CD14-positive monocyte (primary cell): ENCODE measurements at places on chromosomes 1 and 21.

- no peak for DNase-seq
Observed at GRCh38 chr1:12135612-12136011, 31.2 kb upstream of the TNFRSF1B start.

DNA sequence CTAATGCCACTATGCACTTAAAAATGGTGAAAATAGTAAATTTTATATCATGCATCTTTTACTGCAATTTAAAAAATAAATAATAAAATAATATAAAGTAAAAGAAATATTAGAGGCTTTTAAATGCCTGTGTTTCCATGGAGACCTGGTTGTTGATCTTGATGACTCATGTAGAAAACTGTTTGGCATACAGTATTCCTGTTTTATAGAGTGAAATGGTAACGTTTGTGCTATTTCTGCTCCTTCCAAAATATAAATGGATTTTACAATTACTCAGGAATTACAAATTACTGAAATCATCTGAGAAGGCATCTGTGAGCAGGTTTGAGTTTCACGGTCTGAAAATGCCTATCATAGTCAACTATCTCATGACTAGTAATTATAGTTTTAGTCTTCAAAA lies 98.4 kb upstream of the USP25 start:
- DNase-seq = no peak

DNA sequence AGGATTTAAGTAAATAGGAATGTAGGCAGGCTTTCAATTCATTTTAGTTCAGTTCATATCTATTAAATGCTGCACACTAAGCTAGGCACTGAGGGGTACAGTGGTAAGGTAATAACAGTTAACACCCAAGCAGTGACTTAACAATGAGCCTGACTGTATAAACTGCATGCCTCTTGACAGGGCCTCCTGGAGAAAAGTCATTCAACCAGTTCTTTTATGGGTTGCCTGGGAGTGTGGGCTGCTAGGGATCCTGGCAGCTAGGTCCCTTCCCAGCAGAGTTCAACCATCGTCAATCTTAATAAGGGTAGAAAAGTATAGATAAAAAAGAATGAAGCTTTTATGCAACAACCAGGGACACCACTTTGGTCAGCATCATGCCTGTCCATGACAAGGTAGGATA lies 8.1 kb upstream of the ALG14 start:
- no peak for DNase-seq

GRCh38 chr1:178645157-178645807 lies 79.8 kb upstream of the RALGPS2 start:
- DNase-seq = no peak

DNA sequence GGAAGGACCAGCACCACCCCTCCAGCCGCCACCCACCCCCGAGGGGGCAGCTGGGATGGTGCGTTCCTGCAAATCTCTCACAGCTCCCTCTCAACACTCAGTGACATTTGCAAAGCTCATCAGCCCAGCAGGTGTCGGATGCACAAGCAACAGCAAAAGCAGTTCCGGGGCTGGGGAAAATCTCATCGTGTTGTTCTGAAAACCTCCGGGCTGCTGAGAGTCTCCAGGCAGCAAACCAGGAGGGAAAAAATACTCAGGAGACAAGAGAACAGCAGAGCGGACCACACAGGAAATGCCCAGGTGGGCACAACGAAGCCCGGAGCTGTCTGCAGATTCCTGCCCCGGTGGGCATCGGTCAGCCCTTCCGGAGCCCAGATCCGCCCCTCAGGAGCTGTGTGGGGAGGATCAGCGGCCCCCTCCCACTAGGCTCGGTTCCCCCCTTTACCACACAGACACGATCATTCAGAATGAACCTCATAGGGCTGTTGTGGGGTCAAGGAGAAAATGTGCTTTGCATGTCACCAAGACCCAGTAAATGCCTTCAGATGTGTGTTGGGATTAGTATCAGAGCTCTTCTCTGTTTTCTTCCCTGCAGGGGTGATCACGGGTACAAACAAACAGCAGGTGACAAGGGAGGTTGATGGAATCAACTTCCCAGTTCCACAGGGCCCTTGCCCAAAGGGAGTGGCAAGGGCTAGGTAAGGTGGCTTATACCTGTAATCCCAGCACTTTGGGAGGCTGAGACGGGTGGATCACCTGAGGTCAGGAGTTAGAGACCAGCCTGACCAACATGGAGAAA lies 127.0 kb upstream of the TIAM1 start:
- DNase-seq = no peak

DNA sequence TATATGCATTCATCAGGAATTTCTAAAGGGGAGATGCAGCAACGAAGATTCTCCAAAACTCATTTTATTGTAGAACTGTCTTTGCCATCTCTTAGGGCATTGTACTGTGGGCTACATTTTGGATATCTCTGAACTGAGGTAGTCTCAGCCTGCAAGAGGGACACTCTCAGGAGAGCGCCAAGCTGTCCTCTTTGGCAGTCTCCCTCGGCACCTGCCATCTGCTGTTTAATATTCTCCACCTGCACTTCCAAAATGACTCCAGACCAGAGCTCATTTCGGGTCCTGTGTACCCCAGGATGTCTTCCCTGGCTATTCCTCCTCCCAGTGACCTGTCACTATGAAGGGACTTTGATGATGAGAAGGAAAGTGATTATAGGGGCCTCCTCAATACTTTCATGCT lies 356.3 kb upstream of the C1orf174 start:
- DNase-seq = no peak

- no peak for DNase-seq
Observed at GRCh38 chr1:54614024-54614423, 9.3 kb downstream of the FAM151A start.

- DNase-seq = no peak
Observed at GRCh38 chr21:38293765-38294164, 37.0 kb downstream of the KCNJ15 start.

DNA sequence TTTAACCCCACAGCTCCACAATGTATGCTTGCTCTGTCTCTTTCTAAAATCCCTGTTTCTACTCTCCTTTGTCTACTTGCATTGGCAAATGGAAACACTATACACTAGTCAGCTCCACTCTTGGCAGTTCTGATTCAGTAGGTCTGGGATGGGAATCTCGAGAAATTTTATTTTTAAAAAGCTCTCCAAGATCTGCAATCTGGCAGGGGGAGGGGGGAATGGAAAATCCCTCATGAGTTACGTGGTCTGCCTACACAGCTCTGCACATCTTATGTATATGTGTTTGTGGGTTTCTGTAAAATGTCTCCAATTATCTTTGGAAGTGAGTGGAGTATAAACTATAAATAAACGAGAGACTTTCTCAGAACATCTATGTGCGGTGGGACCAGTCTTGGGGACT lies 9.9 kb upstream of the GALNT2 start:
- DNase-seq = no peak

DNA sequence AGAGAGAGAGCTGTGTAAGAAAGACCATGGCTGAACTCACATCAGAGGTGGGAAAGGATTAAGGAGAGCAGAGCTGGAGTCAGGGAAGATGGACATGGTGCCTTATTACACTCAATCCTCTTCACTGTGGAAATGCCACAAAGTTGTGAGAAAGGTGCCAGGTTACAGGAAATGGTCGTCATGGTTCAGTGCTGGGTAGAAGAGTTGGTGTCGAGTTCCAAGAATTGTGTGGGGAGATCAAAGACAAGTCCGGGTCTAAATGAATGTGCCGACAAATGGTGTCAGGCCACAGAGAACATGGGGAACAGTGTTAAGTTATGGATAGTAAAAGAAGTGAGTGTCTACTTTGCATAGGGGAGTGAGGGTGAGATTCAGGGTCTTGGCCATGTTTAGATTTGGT lies 40.9 kb downstream of the LAMC2 start:
- no peak for DNase-seq

DNA sequence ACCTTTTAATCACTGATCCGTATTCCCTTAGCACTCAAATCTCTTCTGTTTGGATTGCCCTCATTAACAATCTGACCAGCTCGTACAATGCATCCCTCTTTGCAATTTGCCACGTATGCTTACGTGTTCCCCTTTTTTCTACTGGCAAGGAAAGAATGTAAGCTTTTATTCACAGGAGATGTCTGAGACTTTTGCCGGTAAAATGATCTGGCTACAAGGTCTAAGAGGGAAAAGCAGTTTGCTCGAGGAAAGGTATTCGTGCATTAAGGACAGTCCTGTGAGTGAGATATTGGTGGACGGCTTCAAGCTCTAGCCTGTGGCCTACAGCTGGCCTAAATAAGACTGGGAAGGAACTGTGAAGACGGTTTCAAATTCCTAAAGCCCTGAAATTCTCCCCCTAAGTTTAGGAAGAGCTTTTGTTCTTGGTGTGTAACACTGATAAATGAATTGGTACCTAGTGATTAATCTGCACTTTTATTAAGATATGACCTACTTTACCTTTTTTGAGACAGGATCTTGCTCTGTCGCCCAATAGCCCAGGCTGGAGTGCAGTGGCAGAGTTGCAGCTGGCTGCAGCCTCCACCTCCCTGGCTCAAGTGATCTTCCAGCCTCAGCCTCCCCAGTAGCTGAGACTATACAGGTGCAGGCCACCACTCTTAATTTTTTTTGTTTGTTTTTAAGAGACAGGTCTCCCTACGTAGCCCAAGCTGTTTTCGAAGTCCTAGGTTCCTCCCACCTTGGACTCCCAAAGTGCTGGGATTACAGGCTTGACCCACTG lies 895 bp upstream of the UBR4 start:
- DNase-seq = peak; percentile 27

- DNase-seq = no peak
Observed at GRCh38 chr1:160460683-160461287, 60.4 kb downstream of the VANGL2 start.

DNA sequence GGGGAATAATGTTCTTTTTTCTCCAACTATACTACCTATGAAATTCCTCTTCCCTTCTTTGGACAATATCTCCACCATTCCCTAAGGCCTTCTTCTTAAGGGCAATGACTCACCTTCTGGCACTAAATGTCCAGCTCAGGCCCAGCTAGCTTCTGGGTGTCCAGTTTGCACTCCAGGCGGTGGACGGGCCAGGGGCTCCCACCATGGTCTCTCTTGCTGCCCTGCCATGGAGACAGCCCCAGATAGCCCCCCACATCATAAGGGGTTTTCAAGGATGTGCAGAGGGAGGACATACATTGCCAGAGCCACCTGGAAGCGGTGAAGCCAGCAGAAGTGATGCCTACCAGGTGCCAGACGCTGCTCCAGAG lies 43.8 kb downstream of the C1orf198 start:
- DNase-seq = no peak

DNA sequence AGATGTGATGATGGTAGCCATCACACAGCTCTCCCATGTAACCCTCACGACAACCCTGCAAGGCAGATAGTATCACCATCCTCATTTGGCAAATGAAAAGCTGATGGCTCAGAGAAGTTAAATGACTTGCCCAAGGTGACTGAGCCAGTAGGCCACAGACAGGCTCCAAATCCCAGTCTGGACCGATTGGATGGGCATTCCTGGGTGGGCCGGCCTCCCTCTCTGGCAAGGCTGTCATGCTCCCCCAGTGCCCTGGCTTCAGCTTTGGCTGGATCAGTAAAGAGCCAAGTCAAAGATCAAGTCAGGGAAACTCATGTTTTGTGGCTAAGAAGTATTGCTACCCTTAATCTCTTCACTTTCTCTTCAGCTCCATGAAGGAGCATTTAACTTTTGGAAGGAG lies 41.2 kb downstream of the CDCP2 start:
- no peak for DNase-seq

GRCh38 chr1:93459126-93459525 lies 11.2 kb downstream of the FNBP1L start:
- DNase-seq = no peak

GRCh38 chr1:38009088-38009840 lies 3.3 kb upstream of the UTP11 start:
- peak; percentile 81 for DNase-seq

DNA sequence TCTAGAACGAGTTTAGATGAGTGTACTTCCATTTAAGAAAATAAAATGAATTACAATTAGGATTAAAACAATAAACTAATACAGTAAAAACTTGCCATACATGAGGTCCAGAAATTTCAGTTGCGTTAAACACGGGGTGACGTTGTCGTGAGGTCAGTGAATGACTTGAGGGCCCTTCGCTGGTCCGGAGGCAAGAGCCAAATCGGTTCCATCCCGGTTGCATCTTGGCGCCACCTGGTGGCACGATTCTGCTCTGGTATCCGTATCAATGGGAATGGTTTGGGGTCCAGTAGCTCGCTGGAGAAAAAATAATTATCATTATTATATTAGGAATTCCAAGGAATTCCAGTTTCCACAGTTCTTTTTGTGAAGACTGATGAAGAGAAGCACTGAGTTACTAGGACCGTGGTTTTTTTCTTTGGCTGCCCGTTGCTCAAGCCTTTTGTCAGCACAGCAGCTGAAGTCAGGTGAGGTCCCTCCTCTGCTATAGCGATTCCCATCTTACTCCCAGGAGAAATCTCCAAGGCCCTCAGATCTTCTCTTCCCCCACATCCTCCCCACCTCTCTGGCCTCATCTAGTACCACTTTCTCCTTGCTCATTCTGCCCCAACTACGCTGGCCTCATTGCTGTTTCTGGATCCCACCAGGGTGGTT lies 161.4 kb downstream of the SLC35F3 start:
- peak; percentile 54 for DNase-seq

GRCh38 chr1:159974350-159974965 lies 20.4 kb upstream of the SLAMF9 start:
- no peak for DNase-seq

- no peak for DNase-seq
Observed at GRCh38 chr1:13487143-13487868, 26.5 kb downstream of the LRRC38 start.

DNA sequence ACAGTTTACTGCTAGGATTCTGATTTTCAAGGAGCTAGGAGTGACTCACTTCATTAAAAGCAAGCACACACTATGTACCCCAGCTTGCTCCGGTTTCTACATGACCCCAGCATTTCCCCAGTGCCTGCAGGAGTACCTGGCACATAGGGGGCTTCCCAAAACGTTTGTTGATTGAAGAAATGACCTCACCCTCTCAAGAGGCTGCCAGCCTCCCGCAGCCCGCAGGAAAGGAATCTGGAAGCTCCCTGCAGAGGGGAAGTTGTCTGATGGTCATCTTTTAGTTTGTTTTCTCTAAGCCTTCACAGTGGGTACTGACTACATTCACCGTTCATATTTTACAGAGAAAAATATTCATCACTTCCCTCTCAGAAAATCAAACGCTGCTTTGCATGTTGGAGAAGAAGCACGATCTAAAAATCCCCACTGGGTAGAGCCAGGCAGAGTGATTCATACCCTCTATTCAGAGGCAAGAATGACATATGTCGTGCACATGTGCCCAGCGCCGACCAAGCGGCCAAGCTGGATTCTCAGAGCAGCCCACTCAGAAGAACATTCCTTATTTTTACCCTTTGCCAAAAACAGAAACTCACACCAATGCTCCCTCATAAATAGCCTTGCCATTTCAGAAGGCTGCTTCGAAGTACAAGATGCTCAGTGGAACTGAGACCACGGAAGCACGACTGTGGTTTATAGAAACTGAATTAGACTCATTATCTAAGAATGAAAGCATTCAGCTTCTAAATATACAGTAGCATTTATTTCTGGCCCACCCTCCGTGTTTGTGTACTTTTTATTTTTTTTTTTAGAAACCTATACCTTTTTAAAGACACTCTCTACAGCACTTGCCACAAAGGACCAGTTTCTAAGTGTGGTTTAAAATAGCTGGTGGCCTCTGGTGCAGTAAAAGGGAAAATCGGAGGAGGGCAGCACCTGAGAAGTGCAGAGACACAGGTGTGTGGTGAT lies 143.2 kb downstream of the MIS18A start:
- no peak for DNase-seq

GRCh38 chr1:78440381-78440793 lies 50.4 kb upstream of the PTGFR start:
- no peak for DNase-seq

GRCh38 chr1:52551507-52552235 lies 1.2 kb downstream of the TUT4 start:
- peak; percentile 29 for DNase-seq
